RWPE2 (cell line): ENCODE measurements at places on chromosomes 13 and 19.

DNA sequence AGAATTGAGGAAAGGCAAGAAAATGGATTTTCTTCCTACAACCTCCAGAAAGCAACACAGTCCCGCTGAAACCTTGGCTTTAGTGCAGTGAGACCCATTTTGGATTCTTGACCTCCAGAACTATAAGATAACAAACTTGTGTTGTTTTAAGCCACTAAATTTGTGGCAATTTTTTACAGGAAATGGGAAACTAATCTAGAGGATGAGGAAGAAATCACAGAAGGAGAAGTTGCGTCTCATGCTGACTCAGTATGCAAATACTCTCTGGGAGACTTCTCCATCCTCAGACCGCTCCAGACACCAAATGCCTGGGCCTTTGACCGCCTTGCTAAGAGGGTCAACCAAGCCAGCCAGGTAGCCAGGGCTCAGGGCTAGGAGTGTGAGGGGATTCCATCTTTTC is 13.1 kb upstream of the CEACAM16 start:
- H3K4me1 ChIP-seq: peaks cover 11% of the 10 kb centered on the region
- H3K36me3 ChIP-seq: no peaks in the 10 kb centered on the region
- DNase-seq: no peak
- H3K4me3 ChIP-seq: no peak overlapping the region
- H3K27me3 ChIP-seq: no peaks in the 10 kb centered on the region

GRCh38 chr13:65112531-65112941 is 2117.6 kb downstream of the PCDH9 start:
- no peak overlapping the region for H3K27ac ChIP-seq
- no peak for DNase-seq
- no peaks in the 10 kb centered on the region for H3K27me3 ChIP-seq

DNA sequence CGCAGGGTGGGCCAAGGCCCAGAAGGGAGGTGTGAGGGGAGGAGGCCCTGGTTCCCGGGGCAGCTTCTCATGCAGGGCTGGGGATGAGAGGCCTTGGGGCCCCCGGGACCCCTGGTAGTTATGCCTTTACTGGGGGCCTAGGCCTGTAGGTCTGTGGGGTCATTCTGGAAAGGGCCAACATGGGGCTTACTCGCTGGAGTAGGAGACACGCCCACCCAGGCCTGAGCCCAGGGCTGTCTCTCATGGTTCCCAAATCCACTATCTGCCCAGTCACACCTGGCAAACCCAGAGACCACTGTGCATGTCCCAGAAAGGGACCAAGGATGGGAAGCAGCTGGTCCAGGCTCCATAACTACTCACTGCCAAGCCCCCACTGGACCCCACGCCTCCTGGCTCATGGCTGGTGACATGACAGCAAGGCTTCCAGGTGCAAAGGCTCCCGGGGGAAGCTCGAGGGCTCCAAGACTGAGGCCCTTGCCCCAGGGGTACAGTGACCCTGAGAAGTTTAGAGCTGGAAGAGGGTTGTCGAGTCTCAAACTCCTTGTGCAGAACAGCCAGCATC is 64.2 kb upstream of the ATP12A start:
- no peak for DNase-seq
- H3K27me3 ChIP-seq: no peaks in the 10 kb centered on the region
- H3K36me3 ChIP-seq: no peaks in the 10 kb centered on the region
- no peak overlapping the region for H3K27ac ChIP-seq
- no peaks in the 10 kb centered on the region for H3K4me1 ChIP-seq

DNA sequence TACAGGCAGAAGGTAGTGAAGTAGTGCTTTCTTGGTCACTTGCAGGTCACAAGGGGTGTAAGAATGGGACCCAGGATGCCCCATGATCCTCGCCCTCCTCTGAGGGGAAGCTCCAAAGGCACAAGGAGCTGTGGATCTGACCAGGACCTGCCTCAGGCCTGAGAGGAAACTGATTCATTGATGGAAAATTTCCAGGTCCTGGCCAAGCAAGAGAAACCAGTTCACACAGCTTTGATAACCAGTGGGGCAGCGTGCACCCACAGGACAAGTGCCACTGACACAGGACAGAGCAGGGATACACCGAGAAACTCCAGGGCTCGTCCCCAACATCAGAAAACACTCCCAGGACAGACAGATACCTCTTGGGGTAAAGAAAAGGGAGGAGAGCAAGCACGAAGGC is 177.1 kb downstream of the RBM26 start:
- DNase-seq: no peak
- no peak overlapping the region for H3K27ac ChIP-seq
- no peaks in the 10 kb centered on the region for H3K27me3 ChIP-seq
- no peaks in the 10 kb centered on the region for H3K36me3 ChIP-seq
- no peak overlapping the region for H3K4me3 ChIP-seq

DNA sequence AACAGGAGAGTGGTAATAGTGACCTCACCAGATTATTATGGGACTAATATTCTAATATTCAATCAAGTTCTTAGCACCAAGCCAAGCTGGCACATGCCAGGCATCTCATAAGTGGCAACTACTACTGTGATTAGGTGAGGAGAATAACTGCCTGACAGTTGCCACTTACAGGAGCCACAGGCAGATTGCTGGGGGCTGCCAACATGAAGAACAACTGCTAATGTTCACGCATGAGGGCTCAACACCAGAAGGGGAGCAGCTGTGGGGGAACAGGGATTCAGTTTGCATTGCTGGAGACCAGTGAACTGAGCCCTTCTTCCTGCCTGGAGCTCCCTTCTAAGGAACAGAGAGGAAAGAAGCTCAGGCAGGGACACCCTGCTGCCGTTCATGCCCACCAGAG is 504.5 kb downstream of the FOXO1 start:
- H3K27me3 ChIP-seq: no peaks in the 10 kb centered on the region
- H3K4me3 ChIP-seq: no peak overlapping the region
- H3K36me3 ChIP-seq: no peaks in the 10 kb centered on the region
- no peak for DNase-seq

DNA sequence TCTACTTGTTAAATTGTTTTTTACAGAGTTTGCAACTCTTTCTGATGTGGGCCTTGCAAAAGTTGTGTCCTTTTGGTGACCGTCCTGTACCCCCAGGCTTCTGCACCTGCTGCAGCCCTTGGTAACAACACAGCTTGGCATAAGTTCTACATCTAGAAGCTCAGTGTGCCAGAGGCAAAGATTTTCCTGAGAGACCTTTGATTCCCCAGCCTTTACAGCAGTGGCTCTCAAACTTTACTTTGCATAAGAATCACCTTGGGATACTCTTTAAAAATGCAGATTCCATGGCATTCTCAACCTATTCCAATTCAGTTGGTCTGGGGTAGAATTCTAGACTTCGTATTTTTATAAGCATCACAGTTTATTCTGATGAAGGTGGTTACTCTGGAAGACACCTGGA is 260.9 kb downstream of the DCT start:
- H3K27me3 ChIP-seq: no peaks in the 10 kb centered on the region
- H3K4me1 ChIP-seq: no peaks in the 10 kb centered on the region
- no peak for DNase-seq
- H3K27ac ChIP-seq: no peak overlapping the region

- H3K4me1 ChIP-seq: no peaks in the 10 kb centered on the region
- DNase-seq: no peak
- no peaks in the 10 kb centered on the region for H3K27me3 ChIP-seq
- no peaks in the 10 kb centered on the region for H3K36me3 ChIP-seq
- H3K27ac ChIP-seq: no peak overlapping the region
These were observed 684.7 kb upstream of the SLITRK5 start for GRCh38 chr13:86986448-86986847.

GRCh38 chr13:112664501-112665203 is 25.2 kb upstream of the ATP11A start:
- DNase-seq: no peak
- H3K36me3 ChIP-seq: no peaks in the 10 kb centered on the region
- H3K4me3 ChIP-seq: no peak overlapping the region
- H3K27ac ChIP-seq: no peak overlapping the region

DNA sequence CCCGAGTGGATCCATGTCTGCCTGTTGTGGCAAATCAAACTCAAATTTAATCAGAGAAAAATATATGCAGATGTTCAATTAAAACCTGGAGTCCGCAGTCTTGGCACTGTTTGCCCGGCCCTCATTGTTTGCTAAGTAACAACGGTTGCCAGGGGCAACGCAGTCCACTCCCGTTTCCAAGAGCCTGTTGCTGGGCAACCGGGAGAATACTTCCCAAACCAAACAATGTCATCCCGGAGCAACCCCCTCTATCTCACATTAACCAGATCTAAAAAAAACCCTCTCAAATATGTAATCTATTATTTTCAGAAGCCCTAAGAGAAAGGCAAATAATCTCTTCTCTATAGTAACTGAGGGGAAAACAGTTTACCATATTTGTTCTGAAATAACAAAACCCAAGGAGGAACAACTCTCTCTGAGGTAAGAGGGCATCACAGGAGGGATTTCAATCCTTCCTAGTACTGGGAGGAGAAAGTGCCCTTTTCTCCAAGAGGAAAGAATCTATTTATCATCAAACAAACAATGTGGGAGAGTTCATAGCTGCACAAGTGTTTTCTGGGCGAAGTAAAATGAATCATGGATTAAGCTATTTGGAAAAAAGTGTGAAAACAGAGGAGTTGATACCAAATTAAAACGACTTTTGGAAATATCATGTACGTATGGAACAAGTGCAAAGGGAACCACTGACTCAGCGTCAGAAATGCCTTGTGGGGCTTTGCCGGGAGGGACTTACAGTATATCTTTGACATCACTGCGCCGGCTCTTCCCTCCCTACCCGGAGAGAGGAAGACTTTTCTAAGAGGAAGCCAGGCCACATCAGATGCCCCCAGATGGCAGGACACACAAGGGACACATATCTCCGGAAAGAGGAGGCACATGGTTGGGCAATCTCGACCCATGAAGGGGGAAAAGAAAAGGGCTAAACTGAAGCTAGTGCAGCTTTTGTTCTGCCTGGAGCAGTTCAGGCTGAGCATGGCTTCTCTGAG is 43.3 kb downstream of the RFX2 start:
- peaks cover 51% of the 10 kb centered on the region for H3K4me1 ChIP-seq
- peak overlapping the region; percentile 98 for H3K27ac ChIP-seq
- no peaks in the 10 kb centered on the region for H3K36me3 ChIP-seq
- no peak overlapping the region for H3K4me3 ChIP-seq

DNA sequence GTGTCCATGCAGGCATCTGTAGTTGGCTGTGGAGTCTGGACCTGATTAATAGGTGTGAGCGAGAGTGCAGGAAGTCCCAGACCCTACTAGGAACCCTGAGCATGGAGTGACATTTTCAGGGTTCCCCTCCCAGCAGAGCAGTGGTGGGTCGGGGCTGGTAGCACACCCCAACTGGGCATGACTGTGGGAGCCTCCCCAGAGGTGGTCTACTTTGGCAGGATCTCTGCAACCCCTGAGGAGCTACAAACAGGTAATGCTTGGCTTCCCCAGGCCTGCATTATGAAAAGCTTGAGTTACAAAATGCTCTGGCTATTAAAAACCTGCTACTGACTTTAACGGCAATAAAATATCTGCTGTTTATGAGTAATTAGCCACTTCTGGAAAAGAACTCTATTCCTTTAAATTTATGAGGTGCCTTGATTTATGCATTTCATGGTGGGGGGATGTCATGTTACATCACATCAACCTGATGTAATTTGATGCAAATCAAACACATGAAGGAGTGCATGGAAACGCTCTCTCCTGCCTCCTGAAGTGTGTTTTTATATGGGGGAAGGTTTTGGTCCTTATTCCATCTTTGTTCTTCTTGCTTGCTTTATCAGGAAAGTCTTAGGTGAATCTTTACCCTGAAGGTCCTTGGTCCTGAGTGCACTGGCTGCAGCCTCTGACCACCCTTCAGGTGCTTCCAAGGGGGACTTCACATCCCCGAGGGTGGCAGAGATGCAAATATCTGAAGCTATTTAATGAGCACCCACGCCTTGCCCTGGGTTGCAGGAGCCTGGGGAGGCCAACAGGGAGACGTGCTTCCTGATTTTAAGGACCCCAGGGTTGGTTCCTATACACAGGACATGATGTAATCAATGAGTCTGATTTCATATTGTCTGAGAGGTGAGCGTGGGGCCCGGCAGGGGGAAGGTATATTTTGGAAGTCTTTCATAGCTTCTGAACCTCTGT is 54.0 kb downstream of the ZNF536 start:
- no peaks in the 10 kb centered on the region for H3K27me3 ChIP-seq
- H3K4me3 ChIP-seq: no peak overlapping the region
- no peak for DNase-seq
- no peaks in the 10 kb centered on the region for H3K36me3 ChIP-seq
- no peaks in the 10 kb centered on the region for H3K4me1 ChIP-seq

- H3K27ac ChIP-seq: no peak overlapping the region
- no peaks in the 10 kb centered on the region for H3K4me1 ChIP-seq
- no peak overlapping the region for H3K4me3 ChIP-seq
- H3K36me3 ChIP-seq: no peaks in the 10 kb centered on the region
- no peaks in the 10 kb centered on the region for H3K27me3 ChIP-seq
These were observed 108.1 kb downstream of the GADD45B start for GRCh38 chr19:2584002-2584401.

GRCh38 chr19:7013678-7014077 is 7.6 kb downstream of the MBD3L2B start:
- H3K4me3 ChIP-seq: no peak overlapping the region
- DNase-seq: no peak
- no peaks in the 10 kb centered on the region for H3K27me3 ChIP-seq
- no peaks in the 10 kb centered on the region for H3K36me3 ChIP-seq
- H3K27ac ChIP-seq: no peak overlapping the region

DNA sequence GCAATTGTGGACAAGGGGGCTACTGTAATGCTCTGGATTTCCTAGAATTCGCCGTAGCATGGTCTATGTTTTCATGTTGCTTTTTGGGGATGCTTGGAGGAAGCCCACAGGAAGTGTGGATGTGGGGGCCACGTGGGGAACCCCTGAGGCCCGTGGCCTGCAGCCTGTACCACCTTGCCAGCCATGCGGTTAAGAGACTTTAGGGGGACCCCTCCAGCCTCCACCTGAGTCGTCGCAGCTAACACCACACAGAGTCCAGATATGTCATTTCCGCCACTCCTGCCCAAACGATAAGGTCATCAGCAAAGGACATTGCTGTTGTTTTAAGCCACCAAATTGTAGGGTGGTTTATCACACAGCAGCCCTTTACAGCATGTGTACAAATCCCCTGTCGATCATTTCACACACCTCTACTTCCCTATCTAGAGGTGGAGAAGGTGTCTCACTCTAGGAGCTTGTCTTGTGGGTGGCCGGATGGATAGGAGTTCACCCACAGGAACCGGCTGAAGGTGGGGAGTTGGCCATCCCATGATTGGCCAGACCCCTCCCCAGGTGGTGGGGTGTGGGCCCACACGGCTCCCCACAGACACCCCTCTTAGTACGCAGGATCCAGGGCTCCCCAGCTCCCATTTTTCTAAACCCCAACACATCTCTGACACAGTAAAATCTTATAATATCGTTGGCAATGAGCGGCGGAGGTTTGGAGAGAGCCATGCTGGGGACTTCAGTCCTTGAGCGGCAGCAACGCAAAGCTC is 226.7 kb downstream of the TEX29 start:
- no peaks in the 10 kb centered on the region for H3K27me3 ChIP-seq
- no peak overlapping the region for H3K4me3 ChIP-seq
- H3K4me1 ChIP-seq: no peaks in the 10 kb centered on the region
